ENCODE measurements at places on chromosomes 12 and 14.
A peak's percentile ranks its signal among the peaks of the same experiment; 100 is the strongest.

GRCh38 chr14:55583942-55584468, 4.0 kb downstream of the KTN1 start:
- DNase-seq, result no peak

DNA sequence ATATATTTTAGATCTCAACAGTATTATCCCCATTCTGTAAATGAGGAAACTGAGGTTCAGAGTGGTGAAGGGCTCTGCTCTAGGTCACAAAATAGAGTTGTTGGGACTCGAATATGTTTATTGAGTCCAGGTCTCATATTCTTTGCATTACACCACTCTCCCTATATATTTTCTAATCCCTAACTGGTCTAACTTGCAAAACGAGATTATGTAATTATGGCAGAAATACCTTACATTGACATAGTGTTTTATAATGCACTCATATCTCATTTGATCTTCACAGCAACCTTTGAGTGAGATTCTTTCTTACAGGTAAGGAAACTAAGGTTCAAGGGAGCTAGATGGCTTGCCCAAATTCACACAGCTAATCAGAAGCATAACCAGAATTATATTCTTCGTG, 106.9 kb upstream of the LRIG3 start:
- no peak for DNase-seq

- peak; percentile 47 for DNase-seq
These were observed 105.0 kb upstream of the PRB2 start for GRCh38 chr12:11500188-11500860.

- DNase-seq, result no peak
These were observed 212.5 kb upstream of the DDHD1 start for GRCh38 chr14:53365486-53366130.

GRCh38 chr14:69208666-69209065, 17.4 kb downstream of the EXD2 start:
- DNase-seq, result no peak

DNA sequence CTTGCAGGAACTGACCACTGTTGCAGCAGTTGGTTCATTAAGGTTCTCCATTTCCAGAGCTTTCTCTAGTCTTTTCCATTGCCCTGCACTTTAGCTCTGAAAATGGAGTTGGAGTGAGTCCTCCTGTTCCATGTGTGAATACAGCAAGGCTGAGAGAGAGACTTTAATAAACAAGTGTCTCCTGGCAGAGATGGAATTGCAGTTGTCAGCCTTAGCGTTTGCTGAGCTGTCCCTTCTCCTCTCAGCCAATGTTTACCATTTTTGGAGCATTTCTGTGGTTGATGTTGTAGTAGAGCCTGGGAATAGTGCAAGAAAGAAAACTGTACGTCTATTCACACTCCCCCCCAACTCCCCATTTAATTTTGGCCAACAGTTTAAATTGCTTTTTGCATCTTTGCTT, 7.5 kb upstream of the MANSC4 start:
- no peak for DNase-seq

- no peak for DNase-seq
These were observed 618 bp upstream of the AQP6 start for GRCh38 chr12:49972129-49972528.

- no peak for DNase-seq
These were observed 92.5 kb downstream of the ADCK1 start for GRCh38 chr14:77892381-77892871.

DNA sequence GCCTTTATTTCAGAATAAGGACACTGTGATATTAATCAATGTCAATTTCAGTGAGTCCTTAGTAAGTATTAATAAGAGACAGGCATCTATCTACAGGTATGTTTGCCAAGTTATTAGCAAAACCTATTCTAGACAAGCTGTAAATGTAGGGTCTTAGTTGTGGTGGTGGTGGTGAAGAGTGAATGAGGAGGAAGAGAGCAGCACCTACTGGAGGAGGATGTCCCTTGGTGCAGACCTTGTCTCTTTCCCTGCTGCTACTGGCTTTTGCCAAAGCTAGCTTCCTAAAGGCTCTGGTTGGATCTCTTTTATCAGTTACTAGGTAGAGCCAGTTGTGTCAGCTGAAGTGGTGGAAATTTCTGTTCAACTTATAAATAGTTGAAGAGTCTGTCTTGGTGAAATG, 304.8 kb upstream of the ATP2B1 start:
- DNase-seq, result no peak

DNA sequence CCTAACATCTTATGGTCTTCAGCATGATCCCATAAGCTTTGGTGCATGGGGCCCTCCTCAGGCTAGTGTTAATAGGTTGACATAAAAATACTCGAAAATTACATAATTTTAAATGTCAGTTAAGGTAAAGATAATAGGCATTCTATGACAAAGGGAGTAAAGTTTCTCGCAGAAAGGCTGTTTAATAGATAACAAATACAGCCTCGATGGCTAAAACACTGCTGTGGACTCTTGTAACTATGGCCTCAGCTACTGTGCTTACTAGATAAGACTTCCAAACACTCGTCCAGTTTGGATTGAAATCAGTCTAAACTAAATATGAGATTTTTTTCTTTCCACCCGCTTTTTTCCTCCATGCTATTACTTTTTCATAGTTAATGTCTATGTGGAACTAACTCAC, 23.2 kb upstream of the MGST1 start:
- no peak for DNase-seq

DNA sequence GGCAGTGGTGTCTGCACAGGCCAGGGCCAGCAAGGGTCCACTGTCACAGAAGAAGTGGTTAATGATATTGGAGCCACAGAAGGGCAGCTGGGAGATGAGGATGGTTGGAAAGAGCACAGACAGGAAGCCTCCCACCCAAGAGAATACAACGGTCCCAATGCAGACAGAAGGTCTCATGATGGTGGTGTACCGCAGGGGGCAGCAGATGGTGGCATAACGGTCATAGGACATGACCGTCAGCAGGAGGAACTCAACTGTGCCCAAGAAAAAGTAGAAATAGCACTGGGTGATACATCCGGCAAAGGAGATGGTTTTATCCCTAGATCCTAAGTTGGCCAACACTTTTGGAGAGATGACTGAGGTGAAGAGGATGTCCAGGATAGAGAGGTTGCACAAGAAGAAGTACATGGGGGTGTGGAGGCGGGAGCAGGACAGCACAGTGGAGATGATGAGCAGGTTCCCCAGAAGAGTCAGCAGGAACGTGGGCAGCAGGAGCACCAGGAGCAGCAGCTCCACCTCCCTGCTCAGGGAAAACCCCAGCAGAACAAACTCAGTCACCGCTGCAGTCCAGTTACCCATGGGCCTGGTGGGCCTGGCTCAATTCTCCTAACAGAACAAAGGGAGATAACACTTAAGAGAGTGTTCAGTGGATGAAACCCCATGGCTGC, 9.8 kb downstream of the OR6J1 start:
- DNase-seq, result no peak

DNA sequence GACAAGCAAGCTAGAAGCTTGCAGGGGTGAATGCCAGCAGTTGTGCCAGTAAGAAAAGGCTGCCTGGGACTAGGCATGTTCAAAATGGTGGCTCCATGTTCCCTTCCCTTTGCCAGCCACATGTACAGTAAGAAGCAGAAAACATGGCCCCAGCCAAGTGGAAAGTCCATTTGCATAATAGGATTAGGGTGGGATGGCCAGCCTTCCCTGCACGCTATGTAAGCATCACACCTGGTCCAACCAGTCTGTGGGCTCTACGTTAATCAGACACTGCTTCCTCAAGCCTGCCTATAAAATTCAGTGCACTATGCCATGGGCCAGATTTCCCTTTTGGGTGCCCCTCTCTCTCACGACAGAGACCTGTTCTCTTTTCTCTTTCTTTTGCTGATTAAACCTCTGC, 288.4 kb downstream of the GXYLT1 start:
- DNase-seq, result no peak

DNA sequence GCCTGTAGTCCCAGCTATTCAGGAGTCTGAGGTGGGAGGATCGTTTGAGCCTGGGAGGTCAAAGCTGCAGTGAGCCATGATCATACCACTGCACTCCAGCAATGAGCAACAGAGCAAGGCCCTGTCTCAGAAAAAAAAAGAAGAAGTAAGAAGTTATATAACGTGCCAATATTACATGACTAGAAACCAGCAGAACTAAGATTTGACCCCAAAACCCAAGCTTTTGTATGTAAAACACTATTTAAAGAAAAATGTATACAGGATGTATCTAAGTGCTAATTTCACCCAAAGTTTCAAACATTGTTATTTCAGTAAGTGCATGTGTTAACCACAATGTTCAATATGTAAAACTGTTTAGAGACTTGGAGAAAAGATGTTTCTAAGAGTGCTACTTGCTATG, 94.7 kb downstream of the SLC5A8 start:
- DNase-seq, result no peak

GRCh38 chr12:120266180-120266870, 795 bp upstream of the PXN start:
- DNase-seq, result no peak

GRCh38 chr12:104247698-104248097, 32.1 kb downstream of the TXNRD1 start:
- DNase-seq, result no peak

DNA sequence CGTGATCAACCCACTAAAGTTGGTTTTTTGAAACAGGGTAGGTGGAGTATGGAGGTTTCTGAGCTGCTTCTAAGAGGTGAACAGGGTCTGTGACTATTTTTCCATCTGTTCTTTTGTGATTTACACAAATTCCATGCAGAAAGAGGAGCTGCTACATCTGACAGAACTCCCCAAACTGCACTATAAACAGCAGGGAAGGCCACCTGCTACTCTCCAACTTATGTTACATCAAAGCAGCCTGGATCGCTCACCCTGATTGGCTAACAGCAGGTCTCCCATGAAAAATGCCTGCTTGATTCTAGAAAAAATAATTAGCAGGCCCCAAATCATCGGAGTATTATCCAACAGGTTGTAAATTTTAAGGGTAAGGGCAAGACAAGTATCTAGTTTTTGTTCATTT, 282.9 kb upstream of the FLRT2 start:
- DNase-seq, result no peak

GRCh38 chr14:103382376-103382775, 2.8 kb upstream of the MARK3 start:
- DNase-seq, result no peak

DNA sequence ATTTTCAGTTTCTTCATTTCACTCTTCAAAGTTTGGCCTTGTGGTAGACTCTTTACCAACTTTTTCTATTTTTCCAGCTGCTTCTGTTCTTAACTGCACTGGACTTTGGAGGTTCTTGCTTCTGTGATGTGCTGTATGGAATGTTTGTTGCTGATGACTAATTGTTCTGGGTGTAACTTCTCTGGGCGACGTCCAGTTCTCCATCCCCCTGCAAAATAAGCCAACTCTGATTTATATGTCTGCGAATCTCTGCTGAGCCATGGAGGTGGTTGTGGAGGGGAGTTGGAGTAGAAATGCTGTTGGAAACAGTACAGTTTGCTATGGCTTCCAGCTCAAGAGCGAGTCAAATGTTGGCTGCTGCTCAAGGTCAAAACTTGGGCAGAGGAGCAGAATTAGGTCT, 113.9 kb upstream of the DYRK2 start:
- no peak for DNase-seq

DNA sequence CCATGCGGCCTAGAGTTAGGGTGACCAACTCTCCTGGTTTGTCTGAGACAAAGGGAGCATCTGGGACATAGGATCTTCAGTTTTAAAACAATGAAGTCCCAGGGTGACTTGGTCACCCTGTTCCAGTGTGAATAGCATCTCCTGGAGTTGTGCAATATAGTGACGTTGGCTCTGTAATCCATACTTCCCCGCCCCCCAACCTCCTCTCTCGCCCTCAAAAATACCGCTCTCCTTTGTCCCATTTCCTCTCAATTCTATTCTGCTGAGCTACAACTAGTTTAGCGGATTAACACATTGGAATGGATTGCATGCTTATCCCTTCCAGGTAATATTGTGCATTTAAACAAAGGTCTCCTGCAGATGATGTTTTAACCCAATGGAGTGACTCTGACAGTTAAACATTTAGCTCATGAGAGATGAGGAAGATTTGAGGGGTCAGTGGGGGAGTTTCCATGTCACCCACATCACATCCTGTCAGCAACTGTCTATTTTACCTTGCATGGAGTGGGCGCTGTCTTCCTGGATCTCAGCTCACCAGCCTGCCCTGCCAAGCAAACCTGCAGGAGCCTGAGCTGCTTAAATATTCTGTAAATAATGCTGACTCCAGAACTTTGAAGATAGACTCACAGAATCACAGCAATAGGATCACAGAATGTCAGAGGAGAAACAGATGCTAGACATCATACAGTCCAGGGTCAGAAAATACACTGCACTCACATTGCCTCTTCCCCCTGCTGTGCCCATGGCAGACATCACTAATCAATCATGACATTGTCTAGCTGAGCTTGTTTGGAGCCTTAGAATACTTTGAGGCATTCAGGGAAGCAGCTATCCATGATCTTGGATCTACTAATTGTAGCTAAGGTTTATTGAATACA, 43.0 kb downstream of the MAP1LC3B2 start:
- no peak for DNase-seq

DNA sequence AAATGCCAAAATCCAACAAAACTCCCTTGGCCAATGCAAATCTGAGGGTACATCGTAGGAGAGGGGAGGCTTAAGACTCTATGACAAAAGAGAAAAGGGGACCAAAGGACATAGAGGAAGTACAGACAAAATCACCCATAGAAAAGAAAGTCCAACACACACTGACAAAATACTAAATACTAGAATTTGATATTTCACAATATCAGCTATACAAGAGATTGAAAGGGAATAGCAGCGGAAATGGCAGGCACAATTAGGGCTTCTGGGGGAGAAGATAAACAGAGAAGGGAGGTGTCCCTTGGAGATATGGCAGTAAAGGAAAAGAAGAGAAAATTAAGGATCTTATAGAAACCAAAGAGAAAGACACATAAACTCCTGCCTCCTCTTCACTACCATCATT, 29.0 kb downstream of the ATP2B1 start:
- no peak for DNase-seq

DNA sequence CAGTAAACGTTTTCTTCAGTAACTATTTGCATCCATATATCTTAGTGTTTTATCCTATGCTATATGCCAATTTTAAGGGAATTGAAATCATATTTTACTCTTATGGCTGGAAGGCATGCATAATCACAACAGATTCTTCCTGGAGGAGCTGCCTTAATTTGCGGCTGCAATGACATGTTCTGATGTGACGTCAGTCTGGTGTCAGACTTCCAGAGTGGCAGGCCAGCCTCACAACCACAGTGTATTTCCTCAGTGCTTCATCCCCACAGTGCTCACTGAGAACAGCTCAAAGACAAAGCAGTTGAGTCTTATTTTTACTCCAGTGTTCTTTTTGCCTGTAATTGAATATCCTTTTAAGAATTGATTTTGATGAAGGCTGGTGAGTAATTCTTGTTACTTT, 107.1 kb downstream of the PLEKHA5 start:
- no peak for DNase-seq

- DNase-seq, result no peak
These were observed 59.9 kb downstream of the SETD3 start for GRCh38 chr14:99420711-99421110.

Data from GM19239 (cell line).